ENCODE measurements at places on chromosomes 7 and 10.

- no peak for DNase-seq
Observed at GRCh38 chr7:96179837-96180236, 142.1 kb downstream of the SLC25A13 start.

DNA sequence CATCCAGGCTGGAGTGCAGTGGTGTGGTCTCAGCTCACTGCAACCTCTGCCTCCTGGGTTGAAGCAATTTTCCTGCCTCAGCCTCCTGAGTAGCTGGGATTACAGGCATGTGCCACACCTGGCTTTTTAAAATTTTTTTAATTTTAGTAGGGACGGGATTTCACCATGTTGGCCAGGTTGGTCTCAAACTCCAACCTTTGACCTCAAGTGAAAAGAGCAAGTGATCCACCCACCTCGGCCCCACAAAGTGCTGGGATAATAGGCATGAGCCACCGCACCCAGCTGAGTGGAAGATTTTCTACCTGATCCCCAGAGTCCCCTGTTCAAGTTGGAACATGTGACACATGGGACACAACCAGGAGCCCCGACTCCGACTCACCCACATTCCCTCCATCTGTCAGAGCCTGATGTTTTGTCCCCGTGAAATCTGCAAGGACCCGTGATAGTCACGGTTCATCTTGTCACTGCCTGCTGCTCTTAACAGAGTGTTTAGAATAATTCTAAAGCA, 104.5 kb downstream of the SMURF1 start:
- DNase-seq = no peak

DNA sequence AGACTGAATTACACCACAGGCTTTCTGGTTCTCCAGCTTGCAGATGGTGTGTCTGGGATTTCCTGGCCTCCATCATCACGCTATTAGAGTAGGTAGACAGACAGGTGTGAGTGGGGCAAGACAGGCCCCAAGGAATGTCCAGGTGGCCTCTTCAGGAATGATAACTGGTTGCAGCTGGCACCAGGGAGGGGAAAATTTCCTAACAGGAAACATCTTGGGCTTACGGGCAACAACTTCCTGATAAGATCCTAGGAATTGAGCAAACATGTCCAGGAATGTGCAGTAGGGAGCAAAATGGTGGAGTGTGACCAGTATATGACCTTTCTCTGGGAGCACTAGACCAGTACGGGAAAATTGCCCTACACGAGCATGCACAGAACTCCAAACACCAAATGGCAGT, 11.3 kb downstream of the XRCC2 start:
- DNase-seq = no peak

GRCh38 chr7:129843365-129843898, 109.3 kb downstream of the UBE2H start:
- DNase-seq = no peak
